ENCODE measurements at places on chromosomes 12 and 14. TPM values are rescaled to one million over a fixed set of nuclear protein-coding genes. Genes with fewer than 3 reads are reported as not detected.

DNA sequence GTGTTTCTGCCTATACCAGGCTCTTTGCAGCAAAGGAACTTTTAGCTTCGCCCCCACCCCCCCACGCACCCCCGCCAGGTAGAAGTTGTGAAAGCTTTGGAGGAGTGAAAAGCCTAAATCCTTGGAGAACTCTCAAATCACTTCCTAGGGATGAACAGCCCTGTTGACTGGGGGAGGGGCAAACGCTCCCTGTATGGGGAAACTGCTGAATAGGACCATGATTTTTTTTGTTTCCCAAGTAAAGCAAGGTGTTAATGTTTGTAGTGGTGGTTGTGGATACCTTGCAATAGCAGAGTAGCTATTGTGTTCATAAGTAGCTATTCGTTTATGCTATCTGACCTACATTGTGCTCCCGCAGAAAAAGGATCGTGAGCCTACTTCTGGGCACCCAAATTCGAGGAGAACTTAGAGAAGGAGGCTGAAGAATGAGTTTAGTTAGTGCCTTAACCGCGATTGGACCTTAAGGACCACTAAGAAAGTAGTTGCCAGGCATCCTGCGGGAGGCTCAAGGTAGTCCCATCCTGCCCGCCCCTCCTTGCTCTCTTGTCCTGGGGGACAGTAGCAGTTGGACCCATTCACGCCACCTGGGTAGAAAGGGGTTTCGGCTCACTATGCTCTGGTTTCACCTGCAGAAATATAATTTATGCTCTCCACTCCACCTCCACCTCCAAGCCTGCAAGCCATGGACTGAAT is 901 bp upstream of the NFKBIA start:
- DNase-seq, result no peak

GRCh38 chr12:113480336-113480971 is 8.8 kb upstream of the LHX5 start:
- DNase-seq, result no peak

The KRT72 gene
- not detected for total RNA-seq

The BBS10 gene
- total RNA-seq, result 9.5 TPM

The ADAMTS20 gene
- total RNA-seq, result not detected

DNA sequence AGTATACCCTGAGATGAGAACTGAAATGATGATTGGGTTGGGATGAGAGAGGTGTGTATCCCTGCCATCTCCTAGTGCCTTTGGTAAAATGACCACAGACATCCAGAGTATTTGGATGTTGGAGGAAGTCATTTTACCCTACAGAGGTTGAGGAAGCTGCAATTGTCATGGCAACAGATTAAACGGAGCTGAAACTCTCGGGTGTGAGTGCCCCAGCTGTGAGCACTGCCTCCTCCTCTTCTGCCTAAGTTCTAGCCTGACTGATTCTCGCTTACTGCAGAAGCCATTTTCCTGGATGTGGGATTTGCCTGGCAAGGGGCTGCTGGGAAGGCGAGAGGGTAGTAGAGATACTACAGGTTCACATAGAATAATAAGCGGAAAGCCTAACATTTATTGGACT is 10.3 kb upstream of the PPP4R4 start:
- DNase-seq, result no peak

The RIN3 gene
- 37.0 TPM for total RNA-seq

The HCAR1 gene
- total RNA-seq, result not detected

- DNase-seq, result no peak
These were observed 220.8 kb upstream of the CAND1 start for GRCh38 chr12:67048371-67048770.

The TSPAN19 gene
- not detected for total RNA-seq
